Fibroblast of upper back skin (primary cell): ENCODE measurements at places on chromosomes 12 and 14.

DNA sequence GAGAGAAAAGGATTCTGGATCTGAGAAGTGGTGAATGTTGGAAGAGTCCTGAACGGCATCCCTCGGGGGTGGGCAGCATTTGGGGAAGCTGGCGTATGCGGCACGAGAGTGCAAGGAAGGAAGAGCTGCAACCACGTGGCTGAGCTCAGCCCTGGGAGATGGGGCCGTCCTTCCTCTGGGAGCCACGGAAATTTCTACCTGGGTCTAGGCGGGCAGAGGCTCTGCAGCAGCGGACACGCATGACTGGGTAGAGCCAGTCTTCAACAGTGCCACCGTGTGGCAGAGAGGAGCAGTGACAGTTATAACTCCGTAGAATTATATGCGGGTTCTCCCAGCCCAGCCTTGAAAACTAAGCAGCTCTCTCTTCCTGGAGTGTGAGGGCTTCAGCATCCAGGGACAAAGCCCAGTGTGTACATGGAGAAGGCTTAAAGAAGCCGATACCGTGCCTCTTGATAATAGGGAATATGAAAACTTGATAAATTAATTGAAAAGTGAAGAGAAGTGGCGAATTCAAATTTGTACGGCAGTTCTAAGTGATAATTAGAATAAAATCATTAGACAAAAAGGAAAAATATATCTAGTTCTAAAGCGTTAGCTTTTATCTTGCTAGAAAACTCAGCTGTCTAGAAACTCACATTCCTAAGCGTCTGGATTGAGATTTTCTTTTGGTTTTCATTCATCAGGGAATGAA, 82.9 kb upstream of the STXBP6 start:
- DNase-seq: peak; percentile 65

- DNase-seq: no peak
Measured at GRCh38 chr12:3263939-3264922, 187.1 kb downstream of the TSPAN9 start.

DNA sequence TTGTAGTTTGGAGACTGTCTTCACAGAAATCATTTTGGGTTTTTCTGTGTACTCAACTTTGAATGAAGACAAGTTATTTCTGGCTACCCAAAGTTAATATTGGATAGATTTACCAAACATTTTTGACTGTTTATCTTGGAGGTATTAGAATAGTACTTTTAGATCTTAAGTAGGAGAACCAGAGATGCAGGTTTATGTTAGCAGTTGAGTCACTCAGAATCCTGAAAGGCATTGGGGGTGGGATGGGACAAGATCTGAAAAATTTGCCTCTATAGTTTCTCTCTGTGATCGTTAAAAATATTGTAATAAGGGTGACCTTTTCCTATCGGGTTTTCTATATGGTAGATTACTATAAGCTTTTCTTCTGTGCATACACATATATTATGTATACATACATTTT, 112.3 kb downstream of the TTC6 start:
- DNase-seq: no peak

- peak; percentile 5 for DNase-seq
Measured at GRCh38 chr12:114945351-114945750, 261.4 kb upstream of the TBX3 start.

DNA sequence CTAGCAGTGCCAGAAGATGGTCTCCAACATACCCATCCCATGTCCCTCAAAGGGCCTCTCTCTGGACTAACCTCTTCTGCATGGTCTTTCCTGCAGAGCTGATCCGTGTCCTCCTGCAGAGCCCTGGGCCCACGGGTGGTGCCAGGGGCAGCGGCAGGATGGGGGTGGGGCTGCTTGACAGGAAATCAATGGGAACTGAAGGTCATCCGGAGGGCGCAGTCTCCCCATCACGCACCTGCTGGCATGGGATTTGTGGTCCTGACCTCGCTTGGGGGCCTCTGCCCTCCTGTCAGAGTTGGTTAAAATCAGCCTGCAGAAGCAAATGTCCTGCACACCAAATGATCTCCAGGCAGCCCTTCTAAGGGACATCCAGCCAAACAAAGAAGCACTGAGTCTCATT, 110.2 kb downstream of the DPF3 start:
- no peak for DNase-seq

DNA sequence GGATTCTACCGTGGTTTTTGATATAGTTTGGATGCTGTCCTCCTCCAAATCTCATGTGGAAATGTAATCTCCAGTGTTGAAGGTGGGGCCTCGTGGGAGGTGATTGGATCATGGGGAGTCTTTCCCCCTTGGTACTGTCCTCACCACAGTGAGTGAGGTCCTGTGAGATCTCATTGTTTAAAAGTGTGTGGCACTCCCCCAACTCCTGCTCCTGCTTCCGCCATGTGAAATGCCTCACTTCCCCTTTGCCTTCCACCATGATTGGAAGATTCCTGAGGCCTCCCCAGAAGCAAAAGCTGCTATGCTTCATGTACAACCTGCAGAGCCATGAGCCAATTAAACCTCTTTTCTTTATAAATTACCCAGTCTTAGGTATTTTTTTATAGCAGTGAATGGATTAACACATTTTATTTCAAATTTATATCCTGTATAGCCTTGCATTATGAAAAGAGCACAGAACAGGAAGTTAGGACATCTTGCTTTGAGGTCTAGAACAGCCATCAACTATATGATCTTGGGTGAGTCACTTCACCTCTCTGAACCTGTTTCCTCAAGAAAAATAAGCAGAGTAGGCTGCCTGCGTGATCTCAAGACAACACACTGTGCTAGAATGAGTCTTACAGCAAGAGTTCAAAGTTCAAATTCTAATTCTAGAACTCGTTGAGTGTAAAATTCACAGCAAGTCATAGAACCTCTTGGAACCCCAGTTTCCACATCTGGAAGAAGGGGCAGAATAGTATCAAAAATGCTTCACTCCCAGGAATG, 160.9 kb upstream of the EEA1 start:
- DNase-seq: peak; percentile 76

DNA sequence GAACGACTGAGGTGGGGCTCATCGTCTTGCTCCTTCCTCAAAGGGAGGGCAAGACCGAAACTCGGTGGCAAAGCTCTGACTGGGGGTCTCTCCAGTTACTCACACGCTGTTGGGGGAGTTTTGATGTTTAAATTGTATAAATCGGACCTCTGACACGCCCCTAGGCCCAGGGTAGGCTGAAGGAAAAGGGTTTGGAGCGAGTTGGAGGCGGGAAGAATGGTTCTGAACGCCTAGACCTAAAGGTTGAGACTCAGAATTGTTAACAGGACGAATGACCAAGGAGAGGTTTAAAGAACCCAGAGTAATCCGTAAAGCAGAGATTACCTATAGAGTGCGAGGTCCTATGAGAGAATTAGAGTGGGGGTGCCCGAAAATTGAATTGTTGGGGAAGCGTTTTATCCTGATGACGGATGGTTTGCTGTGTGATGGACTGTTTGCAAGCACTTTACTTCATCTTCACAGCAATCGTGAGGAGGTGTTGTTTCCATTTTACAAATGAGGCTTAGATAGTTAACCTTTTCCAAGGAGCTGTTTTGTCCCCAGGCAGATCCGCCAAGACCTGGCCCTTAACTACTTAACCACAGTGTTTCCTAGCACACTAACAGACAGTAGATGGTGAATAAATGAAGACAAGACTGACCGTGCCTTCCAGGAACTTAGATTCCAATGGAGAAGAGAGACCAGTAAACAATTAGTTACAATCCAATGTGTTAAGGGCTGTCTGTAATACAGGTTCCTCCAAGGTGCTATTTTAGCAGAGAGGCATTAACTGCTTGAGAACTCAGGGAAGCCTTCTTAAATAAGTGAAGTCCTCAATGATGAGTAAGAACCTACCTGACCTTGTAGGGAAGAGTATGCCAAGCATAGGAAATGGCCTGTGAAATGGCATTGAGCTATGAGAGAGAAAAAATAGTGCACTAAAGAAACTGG, 929 bp upstream of the UBE2N start:
- no peak for DNase-seq

DNA sequence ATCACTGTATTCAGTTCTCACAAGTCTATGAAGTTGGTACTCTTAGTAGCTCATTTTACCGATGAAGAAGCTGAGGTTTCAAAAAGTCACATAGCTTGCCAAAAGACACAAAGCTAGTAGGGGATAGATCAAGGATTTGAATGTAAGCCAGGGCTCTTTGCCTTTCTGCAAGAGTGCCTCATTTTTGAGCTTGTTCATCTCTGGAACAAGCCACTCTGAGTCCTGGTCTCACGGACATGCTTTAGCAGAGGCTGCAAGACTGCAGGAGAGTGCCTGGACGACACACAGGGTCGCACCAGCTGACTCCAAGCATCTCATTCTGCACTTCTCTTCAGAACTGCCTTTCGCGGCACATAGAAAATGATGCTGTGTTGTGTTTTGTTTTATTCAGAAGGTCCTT, 3.7 kb downstream of the NUAK1 start:
- peak; percentile 82 for DNase-seq

DNA sequence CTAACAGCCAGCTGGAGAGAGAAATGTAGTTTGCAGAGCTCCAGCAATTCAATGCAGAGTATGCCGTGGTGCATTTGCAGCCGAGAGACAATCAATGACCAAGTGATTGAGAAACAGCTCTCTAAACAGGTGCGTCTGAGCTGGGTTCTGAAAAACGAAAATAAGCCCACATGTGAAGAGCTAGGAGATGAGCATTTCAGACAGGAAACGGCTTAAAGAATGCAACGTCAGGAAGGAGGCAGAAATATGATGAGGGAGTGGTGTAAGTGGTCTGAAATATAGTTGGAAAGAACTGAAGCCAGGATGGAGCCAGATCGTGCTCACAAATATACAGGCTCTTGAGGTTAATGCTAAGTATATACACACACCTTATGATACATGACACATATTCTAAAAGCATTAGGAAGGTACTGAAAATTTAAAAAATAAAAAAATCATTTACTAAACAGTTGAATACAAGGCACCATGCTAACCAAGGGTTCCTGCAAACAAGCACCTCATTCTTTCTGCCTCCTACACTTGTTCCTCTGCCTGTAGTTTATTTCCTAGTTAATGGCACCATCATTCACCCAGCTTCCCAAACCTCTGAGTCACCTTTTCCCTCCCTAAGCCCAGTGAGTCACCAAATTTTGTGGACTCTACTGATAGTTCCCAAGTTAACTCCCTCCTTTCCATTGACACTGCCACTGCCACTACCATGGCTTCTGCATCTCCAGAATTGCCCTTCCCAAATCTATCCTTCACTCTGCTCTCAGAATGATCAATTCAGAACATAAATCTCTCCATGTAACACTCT, 2.3 kb upstream of the GARIN2 start:
- peak; percentile 79 for DNase-seq

- peak; percentile 65 for DNase-seq
Measured at GRCh38 chr14:69013943-69014782, 35.1 kb upstream of the ACTN1 start.

DNA sequence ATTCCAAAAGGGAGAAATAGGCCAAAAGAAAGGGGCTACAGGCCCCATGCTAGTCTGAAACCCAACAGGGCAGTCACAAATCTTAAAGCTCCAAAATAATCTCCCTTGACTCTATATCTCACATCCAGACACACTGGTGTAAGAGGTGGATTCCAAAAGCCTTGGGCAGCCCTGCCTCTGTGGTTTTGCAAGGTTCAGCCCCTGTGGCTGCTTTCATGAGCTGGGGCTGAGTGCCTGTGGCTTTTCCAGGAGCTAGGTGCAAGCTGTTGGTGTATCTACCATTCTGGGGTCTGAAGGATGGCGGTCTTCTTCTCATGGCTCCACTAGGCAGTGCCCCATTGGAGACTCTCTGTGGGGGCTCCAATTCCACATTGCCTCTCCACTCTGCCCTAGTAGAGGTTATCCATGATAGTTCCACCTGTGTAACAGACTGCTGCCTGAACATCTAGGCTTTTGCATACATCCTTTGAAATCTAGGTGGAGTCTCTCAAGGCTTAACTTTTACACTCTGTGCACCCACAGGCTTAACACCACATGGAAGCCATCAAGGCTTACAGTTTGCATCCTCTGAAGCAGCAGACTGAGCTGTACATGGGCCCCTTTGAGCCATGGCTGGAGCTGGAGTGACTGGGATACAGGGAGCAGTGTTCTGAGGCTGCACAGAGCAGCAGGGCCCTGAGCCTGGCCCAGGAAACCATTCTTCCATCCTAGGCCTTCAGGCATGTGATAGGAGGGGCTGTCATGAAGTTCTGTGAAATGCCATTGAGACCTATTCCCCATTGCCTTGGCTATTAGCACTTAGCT, 66.5 kb upstream of the ABCD2 start:
- no peak for DNase-seq

GRCh38 chr14:61761557-61761956, 663 bp upstream of the SNAPC1 start:
- DNase-seq: no peak

DNA sequence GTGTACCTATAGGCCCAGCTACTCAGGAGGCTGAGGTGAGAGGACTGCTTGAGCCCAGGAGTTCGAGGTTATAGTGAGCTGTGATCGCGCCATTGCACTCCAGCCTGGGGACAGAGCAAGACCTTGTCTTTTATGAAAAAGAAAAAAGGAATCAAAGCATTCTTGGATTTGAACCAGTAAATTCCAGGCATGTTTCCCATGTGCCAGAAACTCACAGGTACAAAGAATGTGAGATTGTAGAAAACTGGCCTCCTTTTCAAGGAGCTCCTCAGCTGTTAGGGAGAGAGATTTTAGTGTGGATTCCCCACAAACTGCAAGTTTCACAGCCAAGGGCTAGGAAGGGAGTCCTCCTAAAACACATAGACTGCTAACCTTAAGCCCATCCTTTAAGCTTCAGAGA, 95.0 kb downstream of the FOXN4 start:
- no peak for DNase-seq

GRCh38 chr14:92471919-92472318, 41.7 kb upstream of the RIN3 start:
- DNase-seq: peak; percentile 96

- DNase-seq: no peak
Measured at GRCh38 chr14:79961197-79961596, 250.1 kb downstream of the DIO2 start.

- DNase-seq: no peak
Measured at GRCh38 chr12:49100380-49100779, 5.8 kb upstream of the DHH start.

GRCh38 chr14:96235426-96235825, 20.6 kb upstream of the BDKRB1 start:
- DNase-seq: no peak

DNA sequence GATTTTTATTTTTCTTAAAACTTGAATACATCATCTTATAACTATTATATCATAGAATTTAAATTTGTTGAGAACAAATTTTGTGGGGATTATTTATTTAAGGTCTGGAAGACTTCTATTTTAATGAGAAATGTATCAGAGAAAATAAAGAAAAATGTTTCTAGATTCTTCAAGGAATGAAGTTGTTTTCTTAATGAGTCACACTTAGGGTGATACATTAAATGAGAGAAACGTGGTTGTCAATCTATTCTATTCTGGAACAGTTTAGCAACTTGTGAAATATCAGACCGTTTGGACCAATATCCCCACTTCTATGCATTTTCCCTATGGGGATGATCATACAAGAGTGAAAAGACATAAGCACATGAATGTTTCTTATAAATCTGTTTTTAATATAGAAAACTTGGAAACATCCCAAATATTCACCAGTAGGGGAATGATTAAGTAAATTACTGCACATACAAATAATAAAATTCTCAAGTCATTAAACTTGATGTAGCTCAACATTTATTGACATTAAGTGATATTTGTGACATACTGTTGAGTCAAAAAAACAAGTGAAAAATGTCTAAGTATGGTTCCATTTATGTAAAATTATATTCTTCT, 88.5 kb downstream of the E2F7 start:
- peak; percentile 73 for DNase-seq
